ENCODE measurements at places on chromosomes 11 and 22.

GRCh38 chr11:2144544-2145248 lies 5.5 kb upstream of the IGF2 start:
- DNase-seq, result no peak

- DNase-seq, result no peak
These were observed 3.6 kb downstream of the OR8B4 start for GRCh38 chr11:124421043-124421442.

DNA sequence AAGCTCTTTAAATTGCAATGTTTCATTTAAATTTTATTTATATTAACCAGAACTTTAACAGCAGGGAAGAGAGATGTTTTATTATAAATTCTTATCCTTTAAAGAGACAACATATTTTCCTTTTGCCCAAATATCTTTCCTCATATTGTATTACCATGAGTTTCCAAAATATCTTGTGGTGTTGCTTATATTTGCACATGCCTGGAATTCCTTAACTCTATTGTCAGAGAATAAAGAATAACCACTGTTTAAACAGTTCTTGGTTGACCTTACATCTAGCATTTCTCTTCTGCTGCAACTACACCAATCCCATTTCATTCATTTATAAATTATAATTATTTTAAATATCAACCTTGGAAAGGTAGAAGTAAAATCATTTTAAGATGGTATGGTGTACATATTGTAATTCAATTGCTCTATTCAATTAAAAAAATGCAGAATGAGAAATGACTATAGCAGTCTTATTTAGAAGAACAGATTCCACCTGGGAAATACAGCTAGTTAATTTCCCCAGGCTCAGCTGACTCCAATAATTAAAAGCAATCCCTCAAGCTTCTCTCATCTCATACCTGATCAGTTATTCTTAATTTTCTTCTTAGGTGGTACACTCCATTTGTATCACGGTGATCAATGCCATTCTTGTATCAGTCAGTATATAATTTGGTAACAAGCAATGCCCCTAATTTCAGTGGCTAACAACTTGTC lies 923.3 kb downstream of the KCNA4 start:
- DNase-seq, result no peak

GRCh38 chr11:65886826-65887722 lies 1.2 kb downstream of the FIBP start:
- no peak for DNase-seq

GRCh38 chr22:48644108-48644507 lies 1183.6 kb downstream of the BRD1 start:
- DNase-seq, result no peak

DNA sequence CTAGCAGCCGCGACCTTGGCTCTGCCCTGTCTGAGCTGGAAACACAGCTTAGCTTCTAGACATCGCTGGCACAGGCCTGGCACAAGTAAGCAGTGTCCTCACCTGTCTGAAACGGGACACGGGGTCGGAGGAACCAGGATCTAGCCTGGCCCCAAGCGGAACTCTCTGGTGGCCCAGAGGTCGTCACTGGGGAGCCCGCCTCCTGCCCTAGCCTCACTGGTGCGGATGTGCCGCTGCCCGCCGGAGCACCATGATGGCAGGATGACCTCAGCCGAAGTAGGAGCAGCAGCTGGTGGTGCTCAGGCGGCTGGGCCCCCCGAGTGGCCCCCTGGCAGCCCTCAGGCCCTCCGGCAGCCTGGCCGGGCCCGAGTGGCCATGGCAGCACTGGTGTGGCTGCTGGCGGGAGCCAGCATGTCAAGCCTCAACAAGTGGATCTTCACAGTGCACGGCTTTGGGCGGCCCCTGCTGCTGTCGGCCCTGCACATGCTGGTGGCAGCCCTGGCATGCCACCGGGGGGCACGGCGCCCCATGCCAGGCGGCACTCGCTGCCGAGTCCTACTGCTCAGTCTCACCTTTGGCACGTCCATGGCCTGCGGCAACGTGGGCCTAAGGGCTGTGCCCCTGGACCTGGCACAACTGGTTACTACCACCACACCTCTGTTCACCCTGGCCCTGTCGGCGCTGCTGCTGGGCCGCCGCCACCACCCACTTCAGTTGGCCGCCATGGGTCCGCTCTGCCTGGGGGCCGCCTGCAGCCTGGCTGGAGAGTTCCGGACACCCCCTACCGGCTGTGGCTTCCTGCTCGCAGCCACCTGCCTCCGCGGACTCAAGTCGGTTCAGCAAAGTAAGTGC lies 871 bp downstream of the SLC35E4 start:
- DNase-seq, result no peak

- no peak for DNase-seq
These were observed 271.1 kb downstream of the BUD13 start for GRCh38 chr11:116501728-116502127.

DNA sequence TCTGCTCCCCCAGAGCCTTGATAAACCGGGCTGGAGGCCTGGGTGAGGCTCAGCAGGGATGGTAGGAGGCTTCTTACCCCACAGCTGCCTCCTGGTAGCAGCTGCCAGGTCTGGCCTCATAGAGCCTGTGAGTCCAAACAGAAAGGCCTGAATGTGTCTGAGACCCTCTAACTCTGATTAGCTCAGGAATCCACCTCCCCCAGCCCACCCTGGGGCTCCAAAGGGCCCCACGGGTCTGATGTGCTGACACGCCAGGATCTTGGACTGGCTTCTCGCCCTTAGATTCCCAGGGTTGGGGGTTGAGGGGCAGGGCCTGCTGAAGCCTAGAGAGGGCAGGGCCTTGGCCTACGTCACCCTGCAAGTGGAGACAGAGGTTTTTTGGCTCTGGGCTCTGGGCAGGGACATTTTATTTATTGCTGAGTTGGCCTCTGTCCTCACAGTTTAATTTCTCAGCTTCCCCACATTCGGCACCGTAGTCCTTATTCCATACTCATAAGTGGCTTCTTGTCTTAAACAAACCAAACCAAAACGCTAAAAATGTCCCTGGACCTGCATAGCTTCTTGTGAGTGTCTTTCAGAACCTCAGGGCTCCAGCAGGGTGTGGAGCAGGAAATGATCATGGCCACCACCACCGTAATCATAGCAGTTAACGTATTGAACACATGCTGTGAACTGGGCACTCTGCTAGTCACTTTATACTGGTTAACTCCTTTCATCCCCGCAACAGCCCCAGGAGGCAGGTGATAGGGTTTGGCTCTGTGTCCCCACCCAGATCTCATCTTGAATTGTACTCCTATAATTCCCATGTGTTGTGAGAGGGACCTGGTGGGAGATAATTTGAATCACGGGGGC lies 25.1 kb downstream of the KIAA1671 start:
- DNase-seq, result no peak

DNA sequence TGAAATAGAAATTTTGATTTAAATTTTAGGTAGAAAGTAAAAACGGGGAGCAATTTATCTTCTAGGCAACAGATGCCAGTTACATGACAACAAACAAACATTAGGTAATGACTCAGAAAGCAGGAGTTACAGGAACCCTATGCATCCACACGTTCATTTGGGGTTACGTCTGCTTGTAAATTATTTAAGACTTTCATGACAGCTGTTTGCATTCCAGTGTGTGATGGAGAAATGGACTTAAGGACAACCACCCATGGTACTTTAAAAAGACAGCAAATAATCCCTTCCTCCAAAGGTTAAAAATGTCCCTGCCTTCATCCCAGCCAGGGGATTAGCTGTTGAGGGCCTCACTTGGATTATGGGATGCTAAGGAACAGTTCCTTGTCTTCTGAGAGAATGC lies 11.8 kb downstream of the E2F8 start:
- no peak for DNase-seq

GRCh38 chr11:72012897-72013721 lies 14.4 kb downstream of the IL18BP start:
- DNase-seq, result no peak

DNA sequence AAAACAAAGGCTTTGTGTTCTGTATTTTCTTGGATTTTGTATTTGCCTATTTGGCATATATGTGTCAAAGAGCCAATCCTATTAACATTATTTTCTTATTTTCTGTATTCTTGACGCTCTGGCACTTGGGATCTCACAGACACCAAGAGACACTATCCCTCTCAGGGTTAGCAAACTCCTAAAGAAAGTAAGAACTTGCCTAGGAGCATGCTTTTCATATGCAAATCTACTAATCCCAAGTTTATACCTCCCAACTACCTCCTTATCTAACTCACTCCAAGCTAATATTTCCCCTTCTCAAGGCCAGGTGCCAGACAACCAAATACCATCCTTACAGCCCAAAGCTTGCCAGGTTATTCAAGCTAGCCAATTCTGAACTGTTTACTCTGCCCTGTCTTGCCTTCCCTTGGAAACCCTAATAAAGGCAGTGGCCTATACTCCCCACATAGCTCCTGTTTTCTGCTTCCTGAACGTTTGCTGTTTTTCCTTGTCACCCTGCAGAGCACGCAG lies 455.4 kb upstream of the ANO3 start:
- no peak for DNase-seq

DNA sequence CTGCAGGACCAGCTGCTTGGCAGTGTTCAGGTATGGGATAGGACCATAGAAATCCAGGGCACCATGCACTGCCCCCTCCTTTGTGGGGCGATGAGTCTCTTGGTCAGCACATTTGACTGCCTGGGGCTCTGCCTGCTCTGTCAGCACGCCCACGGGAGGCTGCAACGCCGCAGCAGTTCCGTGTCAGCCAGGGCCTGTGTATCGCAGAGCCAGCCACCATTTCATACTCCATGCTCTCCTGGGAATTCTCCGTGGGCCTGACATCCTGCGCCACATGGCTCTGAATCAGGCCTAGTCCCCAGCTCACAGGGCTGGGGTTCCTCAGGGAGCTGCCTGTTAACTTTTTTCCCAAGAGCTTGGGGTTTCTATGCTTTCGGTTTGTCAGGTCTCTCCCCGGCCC lies 16.9 kb upstream of the RELT start:
- no peak for DNase-seq
